ENCODE measurements at places on chromosomes 13 and 19. TPM values are rescaled to one million over a fixed set of nuclear protein-coding genes. Genes with fewer than 3 reads are reported as not detected.

GRCh38 chr13:110593430-110594130 lies 21.8 kb upstream of the NAXD start:
- DNase-seq: no peak

DNA sequence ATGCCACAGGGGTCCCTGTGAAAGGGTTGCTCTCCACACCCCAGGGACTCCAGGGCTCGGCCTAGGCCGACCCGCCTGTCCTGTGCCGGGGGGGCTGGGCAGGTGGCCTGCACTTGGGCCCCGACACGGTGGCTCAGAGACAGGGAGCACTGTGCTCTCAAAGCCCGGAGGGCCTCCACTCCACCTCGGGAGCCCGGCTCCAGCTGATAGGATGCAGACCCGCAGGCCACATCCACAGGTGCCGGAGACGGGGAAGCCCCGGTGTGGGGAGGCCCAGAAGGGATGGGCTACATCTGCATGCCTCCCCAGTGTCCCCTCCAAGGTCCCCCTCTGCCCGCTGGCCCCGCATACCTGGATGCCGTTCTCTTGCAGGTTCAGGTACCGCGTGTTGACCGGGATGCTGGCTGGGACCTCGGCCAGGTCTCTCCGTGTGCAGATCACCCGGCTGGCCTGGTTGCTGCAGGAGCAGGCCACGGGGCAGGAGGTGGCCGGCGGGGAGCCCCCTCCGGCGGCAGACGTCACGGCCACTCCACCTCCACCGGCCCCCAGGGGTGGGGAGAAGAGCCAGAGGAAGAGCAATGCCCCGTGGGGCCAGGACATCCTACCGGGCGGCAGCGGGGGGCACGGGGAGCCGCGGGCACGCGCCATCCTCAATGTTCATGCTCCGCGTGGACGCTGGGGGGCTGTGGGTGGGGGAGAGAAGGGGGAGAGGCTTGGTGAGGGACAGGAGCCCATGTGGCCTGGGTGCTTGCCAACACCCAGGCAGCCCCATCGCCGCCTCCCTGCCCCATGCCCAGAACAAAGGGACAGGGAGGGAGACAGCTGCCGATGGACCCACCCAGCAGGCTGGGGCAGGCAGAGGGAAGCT lies 19.8 kb downstream of the LRRC4B start:
- no peak for DNase-seq

Gene LRRC63
- total RNA-seq: not detected

Gene COL4A1
- 456 TPM for total RNA-seq

DNA sequence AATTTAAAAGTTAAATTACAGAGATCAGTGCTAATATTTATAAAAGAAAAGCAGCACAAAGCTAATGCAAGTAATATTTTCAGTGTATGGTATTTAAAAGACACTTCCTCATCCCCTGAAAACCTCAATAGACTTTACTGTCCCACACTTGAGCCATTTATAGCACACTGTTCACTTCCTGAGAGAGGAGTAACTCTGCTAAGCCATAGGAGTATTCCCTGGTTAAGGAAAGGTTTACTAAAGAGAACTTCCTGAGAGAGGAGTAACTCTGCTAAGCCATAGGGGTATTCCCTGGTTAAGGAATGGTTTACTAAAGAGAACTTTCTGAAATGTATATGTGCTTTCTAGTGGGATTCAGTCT lies 159.4 kb downstream of the NHLRC3 start:
- DNase-seq: no peak

Gene CLEC4G
- total RNA-seq: 7.3 TPM

- no peak for DNase-seq
Observed at GRCh38 chr13:112615391-112615790, 27.4 kb upstream of the TUBGCP3 start.

Gene VAV1
- 3.9 TPM for total RNA-seq

Gene TMEM59L
- total RNA-seq: 1.9 TPM

DNA sequence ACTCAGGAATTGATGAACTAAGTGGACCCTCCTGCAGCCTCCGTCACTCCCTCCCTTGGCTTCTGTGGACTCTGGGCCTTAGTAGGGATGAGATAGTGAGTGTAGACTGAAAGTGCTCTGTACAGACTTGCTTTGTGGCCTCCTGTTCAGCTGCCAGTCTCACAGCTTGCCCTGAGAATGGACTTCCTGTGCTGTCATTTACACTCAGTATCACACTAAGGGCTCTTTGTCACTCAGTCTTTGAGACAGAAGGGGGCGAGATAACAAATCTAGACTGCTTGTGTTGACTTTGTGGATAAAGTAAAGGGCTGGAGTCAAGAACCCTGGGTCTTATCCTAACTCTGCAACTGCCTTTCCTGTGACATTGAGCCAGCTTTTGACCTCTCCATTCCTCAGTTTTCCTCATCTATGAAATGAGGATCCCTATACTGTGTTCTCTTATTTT lies 21.0 kb upstream of the SPRY2 start:
- no peak for DNase-seq

Data from left cardiac atrium (tissue), 4 donors.